ENCODE measurements at places on chromosomes 11 and 22.

GRCh38 chr11:120835601-120836228 is 188.2 kb upstream of the TBCEL start:
- no peak overlapping the region for H3K27ac ChIP-seq
- H3K4me1 ChIP-seq: peaks cover 10% of the 10 kb centered on the region
- H3K4me3 ChIP-seq: no peak overlapping the region

- H3K27me3 ChIP-seq: no peaks in the 10 kb centered on the region
- no peak overlapping the region for H3K4me3 ChIP-seq
- H3K27ac ChIP-seq: no peak overlapping the region
- no peaks in the 10 kb centered on the region for H3K36me3 ChIP-seq
Observed at GRCh38 chr11:128964463-128964930, 21.8 kb upstream of the TP53AIP1 start.

- DNase-seq: no peak
- H3K4me3 ChIP-seq: no peak overlapping the region
- H3K27ac ChIP-seq: peak overlapping the region; percentile 45
- H3K27me3 ChIP-seq: no peaks in the 10 kb centered on the region
Observed at GRCh38 chr11:130580891-130581492, 132.5 kb downstream of the ADAMTS15 start.

DNA sequence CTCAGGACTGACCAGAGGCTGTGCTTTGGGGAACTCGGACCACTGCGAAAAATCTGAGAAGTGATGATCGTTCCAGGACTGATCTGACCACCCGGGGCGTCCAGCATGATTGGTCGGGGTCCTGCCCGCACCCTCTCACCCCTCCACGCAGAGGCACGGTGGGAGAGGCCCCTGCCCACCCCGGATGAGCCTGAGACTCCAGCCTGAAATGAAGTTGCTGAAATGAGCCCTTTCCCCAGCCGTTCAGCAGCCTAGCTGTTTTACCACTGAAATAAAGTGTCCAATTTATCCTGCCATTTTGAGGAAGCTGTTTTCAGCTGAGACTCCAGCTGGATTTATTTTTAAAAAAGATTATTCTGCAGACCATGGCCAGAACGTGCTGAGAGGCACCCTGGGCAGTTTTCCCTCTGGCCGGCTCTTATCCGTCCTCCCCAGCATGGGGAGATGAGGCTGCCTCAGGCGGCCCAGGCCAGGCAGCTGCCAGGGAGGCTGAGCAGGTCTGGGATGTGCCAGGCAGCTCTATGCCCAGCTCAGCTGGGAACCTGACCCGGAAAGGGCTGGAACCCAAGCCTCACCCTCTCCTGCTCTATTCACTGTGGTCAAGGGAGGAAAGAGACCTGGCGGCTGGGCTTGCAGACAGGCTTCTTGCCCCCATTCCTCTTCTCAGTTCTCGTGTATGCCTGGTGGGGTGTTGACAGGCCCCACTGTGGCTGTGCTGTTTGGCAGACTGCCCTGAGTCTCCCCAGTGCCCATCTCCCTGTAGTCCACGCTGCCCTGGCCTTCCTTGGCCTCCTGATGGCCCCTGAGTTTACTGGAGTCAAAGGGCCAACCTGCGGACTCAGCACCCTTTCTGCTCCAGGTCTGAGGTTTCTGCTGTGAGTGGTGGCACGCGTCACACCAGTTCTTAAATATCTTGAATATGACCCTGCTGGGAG is 161.0 kb upstream of the B3GAT1 start:
- no peaks in the 10 kb centered on the region for H3K36me3 ChIP-seq
- no peak for DNase-seq
- H3K4me1 ChIP-seq: no peaks in the 10 kb centered on the region
- no peak overlapping the region for H3K27ac ChIP-seq

GRCh38 chr11:121829159-121829643 is 286.8 kb downstream of the BLID start:
- H3K36me3 ChIP-seq: no peaks in the 10 kb centered on the region
- peak overlapping the region; percentile 62 for H3K27ac ChIP-seq
- H3K4me1 ChIP-seq: no peaks in the 10 kb centered on the region
- DNase-seq: peak; percentile 28
- no peaks in the 10 kb centered on the region for H3K27me3 ChIP-seq

- H3K27ac ChIP-seq: peak overlapping the region; percentile 96
- no peaks in the 10 kb centered on the region for H3K27me3 ChIP-seq
- H3K4me1 ChIP-seq: peaks cover 43% of the 10 kb centered on the region
- no peaks in the 10 kb centered on the region for H3K36me3 ChIP-seq
- peak; percentile 34 for DNase-seq
- H3K4me3 ChIP-seq: peak overlapping the region; percentile 14
Observed at GRCh38 chr11:61162092-61162941, 1.1 kb upstream of the VPS37C start.

DNA sequence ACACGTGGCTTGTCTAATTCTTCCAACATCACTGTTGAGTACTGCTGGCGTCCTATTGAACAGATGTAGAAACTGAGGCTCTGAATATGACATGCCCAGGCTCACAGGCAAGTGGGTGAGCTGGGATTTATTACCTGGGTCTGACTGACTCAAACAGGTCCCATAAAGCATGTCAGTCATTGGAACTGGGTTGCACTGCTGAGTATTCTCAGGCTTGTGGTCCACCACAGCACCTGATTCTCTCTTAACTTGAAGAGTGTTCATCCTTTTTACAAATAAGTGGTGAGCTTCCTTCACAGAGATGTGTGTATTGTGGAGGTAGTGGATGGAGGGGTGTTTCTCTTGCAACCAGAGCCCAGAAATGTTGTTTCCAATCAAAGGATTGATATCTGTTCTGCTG is 44.5 kb downstream of the SC5D start:
- no peak for DNase-seq
- no peaks in the 10 kb centered on the region for H3K4me1 ChIP-seq
- no peaks in the 10 kb centered on the region for H3K27me3 ChIP-seq
- no peaks in the 10 kb centered on the region for H3K36me3 ChIP-seq
- H3K4me3 ChIP-seq: no peak overlapping the region
